Stimulated activated CD4-positive, alpha-beta T cell treated with anti-CD3 and anti-CD28 coated beads, Interleukin-1b, Interleukin-23, amount 100 ng/mL, for 24 hours (primary cell): ENCODE measurements at places on chromosomes 2 and 18.

DNA sequence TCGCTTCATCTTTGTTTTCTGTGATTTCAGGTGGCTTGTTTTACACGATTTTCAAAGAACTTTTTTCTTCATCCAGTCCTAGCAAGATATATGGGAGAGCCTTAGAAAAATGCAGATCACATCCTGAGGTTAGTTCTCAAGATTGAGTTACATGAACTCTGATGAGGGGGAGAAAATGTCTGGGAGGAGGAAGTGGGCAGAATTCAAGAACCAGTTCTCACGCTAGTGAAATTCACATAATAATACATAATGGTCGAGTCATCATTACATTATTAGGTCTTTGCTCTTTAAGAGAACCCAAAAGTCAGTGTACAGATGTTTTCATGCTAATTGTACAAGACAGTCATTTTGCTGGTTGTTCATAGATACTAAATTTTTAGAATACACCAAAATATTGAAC is 7.0 kb downstream of the TIMM21 start:
- DNase-seq = no peak

GRCh38 chr2:66030553-66030952 is 404.4 kb upstream of the MEIS1 start:
- no peak for DNase-seq

- peak; percentile 0 for DNase-seq
These were observed 216.0 kb downstream of the DSEL start for GRCh38 chr18:67300498-67300897.

DNA sequence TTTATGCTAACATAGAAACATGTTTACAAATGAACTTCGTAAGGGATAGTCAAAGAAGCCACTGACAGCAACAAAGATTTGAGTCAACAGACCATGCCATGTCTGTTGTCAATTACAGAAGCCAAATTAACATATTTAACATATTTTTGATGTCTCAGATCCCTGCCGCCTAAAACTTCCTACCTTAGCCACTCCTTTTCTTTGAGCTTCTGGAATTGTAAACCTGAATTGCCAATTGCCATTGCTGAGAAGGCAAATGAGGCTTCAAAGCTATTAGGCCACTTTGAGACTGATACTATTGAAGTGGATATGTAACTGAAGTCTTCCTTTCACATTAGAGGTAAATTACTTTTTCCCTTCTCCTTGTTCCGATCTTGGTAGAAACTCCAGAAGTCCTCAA is 66.0 kb upstream of the DSEL start:
- DNase-seq = no peak

DNA sequence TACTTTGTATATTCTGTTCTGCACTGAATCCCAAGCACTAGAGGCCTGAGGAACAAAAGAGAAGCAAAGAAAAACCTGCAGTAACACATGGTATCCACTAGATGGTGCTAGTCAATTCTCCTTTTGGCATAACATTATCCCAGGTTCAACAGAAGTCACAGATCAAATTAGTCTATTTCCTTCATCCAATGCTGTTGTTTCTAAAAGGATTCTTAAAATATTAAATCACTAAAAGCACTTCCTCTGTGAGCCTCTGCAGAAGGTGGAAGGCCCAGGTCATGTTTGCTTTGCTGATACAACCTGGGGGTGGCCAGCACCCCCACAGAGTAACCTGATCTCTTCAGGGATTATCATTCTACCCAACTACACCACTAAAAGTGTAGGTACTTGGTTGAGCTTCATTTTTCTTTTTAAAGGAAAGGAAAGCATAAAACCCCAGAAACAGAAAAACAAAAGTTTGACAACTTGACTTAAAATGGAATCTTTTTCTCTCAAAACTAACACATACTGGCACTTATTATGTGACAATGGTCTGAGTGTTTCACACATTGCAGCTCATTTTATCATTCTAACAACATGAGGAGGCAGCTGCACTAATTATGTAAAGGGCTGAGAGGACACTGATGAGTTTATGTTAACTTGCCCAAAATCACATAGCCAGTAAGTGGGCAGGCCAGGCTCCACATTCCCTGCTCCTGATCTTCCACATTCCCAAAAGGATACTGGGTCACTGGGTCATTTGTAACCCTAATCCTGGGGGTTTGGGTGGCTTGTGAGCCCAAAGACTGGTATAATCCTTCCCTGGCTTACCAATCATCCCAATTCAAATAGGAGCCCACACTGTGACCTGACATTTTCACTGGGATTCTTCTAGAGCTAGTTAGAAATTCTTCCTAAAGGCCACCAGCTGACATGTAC is 66.8 kb upstream of the DNER start:
- DNase-seq = no peak

DNA sequence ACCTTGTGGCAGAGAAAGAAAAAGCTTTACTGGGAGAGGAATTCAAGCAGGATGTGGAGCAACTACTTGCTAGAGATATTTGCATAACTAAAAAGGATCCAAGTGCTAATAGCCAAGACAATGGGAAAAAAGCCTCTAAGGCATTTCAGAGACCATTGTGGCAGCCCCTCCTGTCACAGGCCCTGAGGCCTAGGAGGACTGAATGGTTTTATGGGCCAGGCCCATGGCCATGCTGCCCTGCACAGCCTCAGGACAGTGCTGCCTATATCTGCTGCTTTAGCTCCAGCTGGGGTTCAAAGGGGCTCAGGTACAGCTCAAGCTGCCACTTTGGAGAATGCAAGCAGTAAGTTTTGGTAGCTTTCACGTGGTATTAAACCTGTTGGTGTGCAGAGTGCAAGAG is 17.1 kb upstream of the MRPS5 start:
- DNase-seq = no peak

DNA sequence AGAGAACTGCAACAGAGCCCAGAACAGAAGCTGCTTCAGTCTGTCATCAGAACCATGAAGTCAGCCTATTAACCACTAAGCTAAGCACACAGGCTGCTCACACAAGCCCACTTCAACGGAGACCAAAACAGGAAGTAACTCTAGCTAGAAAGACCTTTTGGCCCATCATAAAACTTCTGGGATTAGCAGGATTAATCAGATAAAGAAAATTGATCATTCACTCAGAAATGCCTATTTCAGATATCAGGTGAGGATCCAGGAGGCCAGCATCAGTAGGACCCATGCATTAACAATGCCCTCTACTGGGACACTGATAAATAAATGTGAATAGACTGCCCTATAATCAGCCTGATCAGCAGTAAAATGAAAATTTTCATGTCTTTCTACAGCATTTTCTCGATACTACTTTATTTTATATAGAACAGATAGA is 101.4 kb downstream of the WDPCP start:
- no peak for DNase-seq

- DNase-seq = no peak
These were observed 17.1 kb downstream of the OSBPL6 start for GRCh38 chr2:178211460-178211859.

GRCh38 chr2:179995741-179996515 is 11.2 kb downstream of the CWC22 start:
- no peak for DNase-seq

DNA sequence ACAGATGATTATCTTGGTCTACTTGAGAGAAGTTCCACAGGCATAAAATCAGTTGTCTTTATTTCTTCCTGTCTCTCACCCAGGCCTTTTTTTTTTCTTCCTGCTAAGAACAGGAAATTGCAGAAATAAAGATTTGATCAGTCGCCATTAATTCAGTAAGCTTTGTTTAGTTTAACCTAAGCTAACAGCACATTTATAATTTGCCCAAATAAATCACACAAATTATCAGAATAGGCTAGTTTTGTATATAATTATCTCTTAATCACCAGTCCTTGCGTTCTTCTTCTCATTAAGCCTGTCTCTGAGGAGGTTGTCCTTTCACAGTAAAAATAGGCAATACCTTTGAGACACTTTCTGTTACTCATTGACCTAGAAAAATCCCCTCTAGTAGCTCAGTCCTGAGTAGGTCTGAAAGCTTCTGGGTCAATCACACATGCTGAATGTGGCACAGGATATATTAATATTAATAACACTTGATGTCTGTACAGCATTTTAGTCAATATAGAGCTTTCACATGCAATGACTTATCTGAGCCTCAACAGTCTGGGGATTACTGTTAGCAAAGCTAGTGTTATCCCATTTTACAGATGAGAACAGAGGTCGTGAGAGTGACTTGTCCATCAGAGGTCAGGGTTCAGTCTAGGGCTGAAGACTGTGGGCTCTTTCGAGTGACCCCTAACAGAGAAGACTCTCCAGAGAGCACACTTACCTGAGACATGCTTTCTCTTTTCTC is 11.2 kb upstream of the STK17B start:
- no peak for DNase-seq

DNA sequence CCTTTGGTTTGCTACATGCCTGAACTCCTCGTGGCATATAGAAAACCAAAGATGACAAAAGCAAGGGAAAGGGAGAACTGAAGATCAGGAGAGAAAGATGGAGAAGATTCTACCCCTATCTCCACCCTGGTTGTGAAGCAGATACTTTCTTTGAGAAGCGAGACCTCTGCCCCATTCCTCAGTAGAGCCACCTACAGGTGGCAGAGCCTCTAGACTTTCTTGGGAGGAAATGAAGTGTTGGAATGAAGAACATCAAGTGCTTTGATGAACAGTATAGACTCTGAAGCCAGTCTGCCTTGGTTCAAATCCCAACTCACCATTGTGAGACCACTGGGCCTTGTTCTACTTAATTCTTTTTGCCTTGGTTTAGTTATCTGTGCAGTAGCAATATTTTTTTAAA is 348.8 kb upstream of the ETAA1 start:
- no peak for DNase-seq

- no peak for DNase-seq
These were observed 116.1 kb downstream of the SLC4A3 start for GRCh38 chr2:219743548-219743947.

DNA sequence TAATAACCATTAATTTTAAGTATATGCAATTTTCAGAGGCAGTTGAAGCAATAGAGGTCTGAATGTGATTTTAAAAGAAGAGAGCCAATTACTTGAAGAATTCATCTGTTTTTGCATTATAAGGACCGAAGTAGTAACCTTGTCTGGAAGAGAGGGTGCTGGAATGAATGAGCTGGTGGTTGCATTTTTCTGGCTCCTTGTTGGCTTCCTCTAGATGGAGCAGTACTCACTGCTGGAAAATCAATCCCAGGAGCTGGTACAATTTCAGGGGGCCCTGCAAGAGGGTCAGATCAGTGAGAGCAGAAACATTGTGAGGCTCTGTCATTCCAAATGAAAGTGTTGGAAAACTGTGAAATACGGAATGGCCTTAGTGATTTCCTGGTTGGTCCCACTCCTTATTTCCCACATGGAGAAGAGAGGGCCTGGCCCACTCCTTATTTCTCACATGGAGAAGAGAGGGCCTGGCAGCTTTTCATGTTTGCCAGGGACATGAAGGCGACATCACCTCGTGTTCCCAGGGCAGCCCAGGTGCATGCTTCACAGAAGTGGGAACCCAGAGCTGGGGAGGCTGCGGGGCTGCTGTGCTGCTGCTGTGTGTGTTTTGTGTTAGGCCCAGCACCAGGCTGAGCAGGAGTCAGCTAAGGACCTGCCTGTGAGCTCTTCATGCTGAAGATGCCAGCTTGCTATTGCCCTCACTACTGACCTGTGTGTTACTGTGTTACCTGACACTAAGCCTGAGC is 197.4 kb downstream of the SNTG2 start:
- DNase-seq = no peak

GRCh38 chr2:636641-637405 is 40.4 kb downstream of the TMEM18 start:
- DNase-seq = peak; percentile 39
